Effector CD4-positive, alpha-beta T cell (primary cell): ENCODE measurements at places on chromosomes 2 and 18.

DNA sequence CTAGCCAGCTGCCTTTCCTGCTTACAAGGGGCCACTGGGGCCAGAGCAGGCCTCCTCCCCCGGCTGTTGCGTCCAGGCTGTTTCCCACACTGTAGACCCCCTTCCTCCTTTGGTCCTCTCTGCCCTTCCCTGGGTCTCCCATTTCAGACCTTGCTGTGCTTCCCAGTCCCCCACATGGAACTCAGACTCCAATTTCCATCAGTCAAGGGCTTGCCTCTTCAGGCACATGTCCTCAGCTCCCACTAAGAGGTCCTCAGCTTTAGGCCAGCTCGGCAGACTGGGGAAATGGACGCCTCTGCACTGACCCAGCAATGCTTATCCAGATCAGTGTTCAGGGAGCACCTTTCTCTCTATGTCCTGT, 98.0 kb upstream of the BZW1 start:
- DNase-seq = no peak

DNA sequence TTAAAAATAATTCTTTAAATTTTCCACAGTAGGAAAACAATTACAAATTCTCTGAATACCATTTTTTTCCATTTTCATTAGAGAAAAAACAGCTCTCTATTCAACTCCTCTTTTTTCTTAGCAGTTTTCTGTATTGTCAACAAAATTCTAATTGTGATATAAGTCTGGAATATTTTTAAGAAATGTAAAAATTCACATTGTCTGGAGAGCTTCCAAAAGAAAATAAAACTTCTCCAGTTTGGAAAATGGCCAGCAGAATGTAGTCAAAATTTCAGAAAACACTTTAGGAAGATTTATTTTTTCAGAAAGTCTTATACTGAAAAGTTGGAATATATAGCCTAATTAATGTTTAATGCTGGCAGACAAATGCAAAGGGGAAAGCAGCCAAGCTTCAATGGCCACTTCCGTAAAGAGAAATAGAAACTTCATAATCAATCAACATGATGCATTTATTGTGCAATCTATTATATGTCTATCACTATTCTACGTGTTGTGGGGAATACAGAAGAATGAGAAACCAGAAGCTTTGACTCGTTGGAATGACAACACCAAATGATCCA, 733.2 kb upstream of the PKDCC start:
- DNase-seq = no peak

- no peak for DNase-seq
Measured at GRCh38 chr2:24824071-24824588, 30.9 kb downstream of the CENPO start.

DNA sequence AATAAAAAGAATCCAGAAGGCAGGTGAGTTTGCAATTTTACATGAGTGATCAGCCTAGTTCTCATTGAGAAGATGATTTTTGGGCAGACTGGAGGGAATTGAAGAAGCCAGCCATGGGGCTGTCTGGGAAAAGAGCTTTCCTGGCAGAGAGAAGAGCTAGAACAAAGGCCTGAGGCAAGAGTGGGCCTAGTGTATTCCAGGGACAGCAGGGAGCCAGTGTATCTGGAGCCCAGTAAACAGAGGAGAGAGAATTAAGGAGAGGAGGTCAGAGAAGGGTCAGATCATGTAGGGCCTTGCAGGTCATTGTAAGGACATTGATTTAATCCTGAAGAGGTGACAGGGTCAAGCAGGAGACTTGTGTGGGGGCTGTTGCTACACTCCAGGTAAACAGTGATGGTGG, 195.8 kb downstream of the SATB2 start:
- no peak for DNase-seq

DNA sequence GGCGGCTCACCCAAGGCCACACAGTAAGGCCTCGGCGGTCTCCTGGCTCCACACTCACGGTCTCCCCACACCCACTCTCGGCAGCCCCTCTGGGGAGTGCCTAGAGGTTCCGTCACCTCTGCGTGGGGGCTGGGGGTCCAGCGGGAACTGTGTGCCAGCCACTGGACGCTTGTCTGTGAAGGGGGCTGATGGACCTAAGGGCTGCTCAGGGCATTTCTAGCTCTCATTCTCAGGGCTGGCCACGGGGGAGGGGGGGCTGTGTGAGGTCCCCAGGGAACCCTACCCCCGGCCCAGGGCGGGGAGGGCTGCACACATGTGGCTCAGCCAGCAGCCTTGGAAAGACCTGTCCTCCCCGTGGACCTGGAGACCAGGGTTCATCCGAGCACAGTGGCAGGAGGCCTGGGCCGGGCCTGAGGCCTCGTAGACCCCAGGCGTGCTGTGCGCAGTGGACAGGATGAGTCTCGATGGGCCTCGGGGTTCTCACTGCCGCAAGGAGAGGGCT, 27.1 kb upstream of the ODC1 start:
- DNase-seq = no peak

GRCh38 chr18:23250893-23251656, 115.8 kb downstream of the CABLES1 start:
- no peak for DNase-seq

DNA sequence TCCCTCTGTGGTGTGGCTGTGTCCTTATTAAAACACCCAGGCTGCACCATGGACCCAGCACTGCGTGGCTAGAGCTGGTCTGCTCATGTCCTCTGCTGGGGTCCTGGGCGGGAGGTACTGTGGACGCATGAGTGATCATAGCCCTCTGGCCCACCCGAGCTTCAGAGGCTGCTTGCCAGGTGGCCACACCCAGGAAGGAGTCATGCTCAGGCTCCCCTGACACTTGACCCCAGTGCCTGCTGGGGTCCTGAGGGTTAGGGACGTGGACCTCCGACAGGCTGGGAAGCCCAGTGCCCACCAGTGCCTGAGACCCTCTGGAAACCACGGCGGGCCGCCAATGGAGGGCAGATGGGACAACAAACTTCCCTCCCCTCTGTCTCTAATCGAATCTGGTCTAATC, 66.3 kb upstream of the HS6ST1 start:
- no peak for DNase-seq

GRCh38 chr2:25044011-25044410, 2.1 kb downstream of the EFR3B start:
- no peak for DNase-seq

GRCh38 chr2:16649353-16650286, 16.0 kb downstream of the CYRIA start:
- DNase-seq = no peak

GRCh38 chr2:21451403-21451802, 327.6 kb downstream of the TDRD15 start:
- DNase-seq = no peak

DNA sequence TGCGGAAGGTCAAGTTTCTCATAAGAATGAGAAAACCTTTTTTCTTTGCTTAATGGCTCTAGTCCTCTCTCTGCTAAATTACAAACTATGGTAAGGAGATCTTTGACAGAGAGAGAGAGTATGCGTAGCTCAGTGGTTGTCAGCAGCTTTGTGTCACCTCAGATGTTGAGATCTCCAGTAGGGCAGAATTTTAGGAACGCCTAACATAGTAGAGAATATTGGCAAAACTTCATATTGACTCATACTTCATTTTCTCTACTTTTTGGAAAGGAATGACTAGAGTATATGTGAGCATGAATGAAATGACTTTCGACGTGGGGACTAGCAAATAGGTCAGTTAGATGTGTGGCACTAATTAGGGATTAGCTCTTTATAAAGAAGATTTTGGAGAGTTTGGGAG, 64.0 kb downstream of the WDR7 start:
- no peak for DNase-seq

- DNase-seq = no peak
Measured at GRCh38 chr18:77876319-77876865, 626.7 kb downstream of the GALR1 start.

DNA sequence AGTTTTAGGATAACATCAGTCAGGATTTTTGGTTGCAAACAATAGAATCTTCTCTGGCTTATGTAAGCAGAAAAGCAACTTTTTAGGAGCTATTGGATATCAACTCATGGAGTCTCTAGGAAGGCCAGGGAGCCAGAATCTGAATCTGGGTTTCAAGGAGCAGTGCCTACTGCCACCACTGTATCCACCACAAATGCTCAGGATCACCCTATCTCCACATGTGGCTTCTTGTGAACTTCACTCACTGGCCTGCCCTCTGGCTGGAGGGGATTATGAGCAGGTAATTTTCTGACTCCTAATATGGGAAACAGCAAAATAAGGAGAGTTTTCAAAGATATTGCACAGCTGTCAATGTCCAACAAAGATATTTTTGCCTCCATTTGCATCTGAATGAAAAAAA, 142.9 kb downstream of the PKP4 start:
- DNase-seq = no peak

DNA sequence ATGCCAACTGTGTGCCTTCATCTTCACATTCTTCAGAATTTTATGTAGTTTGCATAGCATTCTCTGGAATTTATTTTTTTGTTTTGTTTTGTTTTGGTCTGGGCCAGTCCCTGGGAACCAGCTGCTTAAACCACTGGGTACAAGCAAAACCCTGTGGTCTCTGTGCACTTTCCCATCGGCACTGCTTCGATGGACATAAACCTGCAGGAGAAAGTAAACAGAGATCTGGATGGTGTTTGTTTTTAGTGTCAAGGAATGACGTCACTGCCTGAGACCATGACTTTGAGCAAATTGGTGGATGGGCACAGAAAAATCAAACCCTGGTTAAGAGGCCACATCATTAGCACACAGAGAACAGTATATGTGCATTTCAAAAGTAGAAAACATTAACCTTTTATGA, 64.7 kb upstream of the RASGRP3 start:
- DNase-seq = no peak

DNA sequence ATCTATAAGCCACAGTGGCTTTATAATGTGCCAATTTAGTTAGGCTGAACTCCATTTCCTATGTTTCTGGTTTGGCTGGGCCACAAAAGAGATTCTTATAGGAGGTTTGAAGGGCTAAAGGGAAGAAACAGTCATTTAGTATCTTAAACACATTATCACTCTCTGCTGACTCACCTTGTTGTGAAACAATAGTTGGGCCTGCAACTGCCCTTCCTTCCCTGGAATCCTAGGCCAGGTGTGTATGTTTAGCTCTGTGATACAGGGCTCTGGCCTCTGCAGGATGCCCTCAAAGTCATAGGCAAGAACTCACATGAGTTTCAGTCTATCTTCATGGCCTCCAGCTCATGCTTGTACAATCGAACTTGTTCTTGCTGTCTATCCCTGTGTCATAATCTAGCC, 400.0 kb upstream of the CELF4 start:
- DNase-seq = no peak

DNA sequence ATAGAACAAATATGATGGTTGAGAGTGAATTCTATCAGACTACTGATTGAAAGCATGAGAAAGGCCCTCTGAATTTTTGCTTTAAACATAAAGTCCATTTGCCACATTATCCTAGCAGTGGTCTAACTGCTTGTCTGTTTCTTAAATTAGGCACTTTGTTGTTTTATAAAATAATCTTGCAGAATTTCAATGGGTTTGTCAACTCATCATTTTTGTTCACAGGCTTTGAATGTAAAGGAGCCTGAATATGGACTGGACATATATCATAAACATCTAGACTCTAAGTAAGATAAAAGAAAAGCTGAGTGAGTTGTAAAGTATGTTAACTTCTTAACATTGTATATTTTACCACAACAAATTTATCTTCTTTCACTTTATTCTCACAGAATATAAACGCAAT, 845.9 kb downstream of the SUCLG1 start:
- no peak for DNase-seq

DNA sequence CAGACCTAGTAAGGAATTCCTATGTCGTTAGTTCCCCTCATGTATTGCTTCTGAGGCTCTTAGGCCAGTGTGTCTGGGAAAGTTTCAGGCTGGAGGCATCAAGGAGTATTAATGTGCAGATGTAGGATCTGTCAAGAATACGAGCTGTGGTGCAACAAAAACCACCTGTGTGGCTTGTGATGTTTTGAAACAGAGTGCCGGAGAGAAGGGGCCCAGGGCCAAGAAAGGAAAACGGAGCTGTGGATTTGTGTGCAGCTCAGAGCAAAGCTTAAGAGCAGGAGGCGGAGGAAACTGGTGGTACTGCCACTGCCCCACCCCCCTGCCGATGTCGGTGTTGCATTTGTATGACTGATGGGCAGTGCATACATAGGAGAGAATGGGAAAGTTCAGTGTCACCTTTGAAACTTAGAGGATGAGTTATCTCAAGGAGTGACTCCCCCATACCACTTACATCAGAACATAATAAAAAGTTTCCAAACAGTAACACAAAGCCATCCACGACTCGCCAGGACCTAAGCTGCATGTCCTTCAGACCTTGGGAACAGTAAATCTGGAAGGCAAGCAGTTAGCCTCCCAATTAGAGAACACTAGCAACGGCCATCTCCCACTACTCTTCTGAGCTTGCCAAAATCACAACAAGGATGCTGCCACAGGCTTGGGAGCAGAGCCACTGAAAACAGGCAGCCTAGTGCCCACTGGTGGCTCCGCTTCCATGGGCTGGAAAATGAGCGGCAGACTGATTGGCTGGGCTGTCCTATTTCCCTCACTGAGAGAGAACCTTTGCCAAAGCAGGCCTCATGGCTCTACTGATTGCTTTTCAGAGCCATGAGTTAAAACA, 152.7 kb upstream of the NT5C1B start:
- DNase-seq = no peak

GRCh38 chr2:141393214-141393545, 737.6 kb downstream of the LRP1B start:
- DNase-seq = no peak

DNA sequence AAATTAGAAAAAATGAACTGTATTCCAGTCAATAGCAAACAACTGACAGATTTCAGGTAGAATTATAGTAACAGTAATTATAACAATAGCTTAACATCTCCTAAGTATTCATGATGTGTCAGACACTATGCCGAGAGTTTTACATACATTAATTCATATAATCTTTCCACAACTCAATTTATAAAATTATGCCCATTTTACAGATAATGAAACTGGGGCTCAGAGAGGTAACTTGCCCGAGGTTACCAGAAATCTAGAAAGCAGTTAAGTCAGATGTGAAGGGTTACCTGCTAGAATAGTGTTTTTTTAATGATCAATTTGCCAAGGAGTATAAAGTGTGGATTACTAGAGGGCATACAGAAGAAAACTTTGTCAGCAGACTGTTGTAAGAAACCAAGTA, 12.2 kb downstream of the NBAS start:
- no peak for DNase-seq

GRCh38 chr2:101679037-101679726, 18.3 kb upstream of the MAP4K4 start:
- no peak for DNase-seq

DNA sequence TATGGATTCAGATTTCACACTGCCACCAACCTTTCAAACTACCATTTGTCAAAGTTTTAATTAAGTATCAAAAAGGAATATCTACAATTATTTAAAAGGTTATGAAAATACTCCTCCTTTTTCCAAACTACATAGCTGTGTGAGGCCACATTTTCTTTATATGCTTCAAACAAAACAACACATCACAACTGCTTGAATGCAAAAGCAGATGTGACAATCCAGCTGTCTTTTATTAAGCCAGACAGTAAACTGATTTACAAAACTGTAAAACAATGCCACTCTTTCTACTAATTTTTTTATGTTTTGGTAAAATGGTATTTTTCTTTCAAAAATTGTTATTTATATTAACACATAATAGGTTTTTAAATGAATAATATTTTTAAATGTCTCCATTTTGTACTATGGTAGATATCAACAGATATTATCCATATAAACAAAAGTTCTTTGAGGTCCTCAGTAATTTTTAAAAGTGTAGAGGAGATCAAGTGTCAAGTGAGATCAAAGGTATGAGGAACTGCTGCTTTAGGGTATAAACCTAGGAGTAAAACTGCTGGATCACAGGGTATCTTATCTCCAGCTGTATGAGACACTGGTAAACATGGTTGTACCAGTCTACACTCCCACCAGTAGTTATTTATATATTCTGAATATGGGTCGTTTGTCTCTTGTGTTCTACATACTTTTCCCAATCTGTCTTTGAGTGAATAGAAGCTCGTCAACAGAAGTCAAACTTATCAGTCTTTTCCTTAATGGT, 68.8 kb upstream of the SERTAD2 start:
- DNase-seq = no peak

- no peak for DNase-seq
Measured at GRCh38 chr2:134098321-134098720, 155.6 kb upstream of the MGAT5 start.
